Bronchial smooth muscle cell (primary cell): ENCODE measurements at places on chromosomes 7 and 10. TPM values are rescaled to one million over a fixed set of nuclear protein-coding genes. Genes with fewer than 3 reads are reported as not detected.

The PRLHR gene
- total RNA-seq: 0.09 TPM in 1 of 2 replicates, not detected in the other

The SYT15B gene
- total RNA-seq: not detected in 2 replicates

The ANKRD22 gene
- total RNA-seq: under 0.01 TPM in 1 of 2 replicates, not detected in the other

The MKLN1 gene
- 27.9 and 40.1 TPM in 2 replicates for total RNA-seq

The NKX6-2 gene
- total RNA-seq: not detected in 2 replicates

The NKX2-3 gene
- not detected in 2 replicates for total RNA-seq

The SLC26A3 gene
- not detected in 2 replicates for total RNA-seq

The CNNM1 gene
- under 0.01 TPM in 2 replicates for total RNA-seq

The CUBN gene
- total RNA-seq: 1.9 and 2.2 TPM in 2 replicates

The CHAT gene
- total RNA-seq: not detected in 2 replicates

The DDX56 gene
- 33.9 and 35.5 TPM in 2 replicates for total RNA-seq

The CHN2 gene
- 0.09 and 0.32 TPM in 2 replicates for total RNA-seq

The SPDYE5 gene
- not detected in 2 replicates for total RNA-seq

The KNDC1 gene
- 0.47 and 3.3 TPM in 2 replicates for total RNA-seq

The TSPAN33 gene
- 0.16 and 0.17 TPM in 2 replicates for total RNA-seq

The ANKRD2 gene
- total RNA-seq: 0.16 and 4.9 TPM in 2 replicates

The OR2A12 gene
- total RNA-seq: not detected in 2 replicates

The SPDYE16 gene
- total RNA-seq: under 0.01 and 0.26 TPM in 2 replicates

The MYL10 gene
- not detected in 2 replicates for total RNA-seq

The OPALIN gene
- not detected in 2 replicates for total RNA-seq

The BZW2 gene
- 42.0 and 50.0 TPM in 2 replicates for total RNA-seq

The NAPEPLD gene
- total RNA-seq: 12.7 and 18.9 TPM in 2 replicates

The FGL2 gene
- total RNA-seq: 170 and 189 TPM in 2 replicates

The ANKRD1 gene
- 0.16 and 0.43 TPM in 2 replicates for total RNA-seq

The SPAM1 gene
- total RNA-seq: not detected in 2 replicates

The GTPBP10 gene
- 13.2 and 26.4 TPM in 2 replicates for total RNA-seq

The VWDE gene
- total RNA-seq: under 0.01 and 0.16 TPM in 2 replicates

The NKX1-2 gene
- not detected in 2 replicates for total RNA-seq

The SERPINE1 gene
- total RNA-seq: 26.5 and 37.9 TPM in 2 replicates

The PTPN20 gene
- under 0.01 and 0.09 TPM in 2 replicates for total RNA-seq

The GIMAP1 gene
- total RNA-seq: 0.09 TPM in 1 of 2 replicates, not detected in the other

The TCAF2 gene
- 0.63 and 0.94 TPM in 2 replicates for total RNA-seq

The ENTPD1 gene
- under 0.01 and 0.60 TPM in 2 replicates for total RNA-seq

The BET1 gene
- total RNA-seq: 18.9 and 30.9 TPM in 2 replicates

The PLAC9 gene
- total RNA-seq: 49.6 and 60.6 TPM in 2 replicates

The AGAP5 gene
- 2.7 and 2.8 TPM in 2 replicates for total RNA-seq

The AS3MT gene
- total RNA-seq: 4.7 and 8.1 TPM in 2 replicates

The CUZD1 gene
- 0.43 and 0.47 TPM in 2 replicates for total RNA-seq

The SKIDA1 gene
- 0.47 and 0.60 TPM in 2 replicates for total RNA-seq

The PDK4 gene
- total RNA-seq: 0.47 and 0.94 TPM in 2 replicates

The KAZALD1 gene
- total RNA-seq: 84.3 and 155 TPM in 2 replicates

The LRRTM3 gene
- not detected in 2 replicates for total RNA-seq

The ZNF273 gene
- 2.1 and 3.0 TPM in 2 replicates for total RNA-seq

The SLK gene
- total RNA-seq: 50.1 and 57.7 TPM in 2 replicates

The PTPRZ1 gene
- total RNA-seq: under 0.01 TPM in 1 of 2 replicates, not detected in the other

The AGFG2 gene
- 3.0 and 4.3 TPM in 2 replicates for total RNA-seq

The OR2A42 gene
- under 0.01 TPM in 1 of 2 replicates, not detected in the other for total RNA-seq

The MBL2 gene
- not detected in 2 replicates for total RNA-seq

The CLRN3 gene
- not detected in 2 replicates for total RNA-seq

The CACNB2 gene
- 1.2 and 1.3 TPM in 2 replicates for total RNA-seq

The MLXIPL gene
- total RNA-seq: 0.09 and 0.16 TPM in 2 replicates
